ENCODE measurements at places on chromosomes 4 and X. TPM values are rescaled to one million over a fixed set of nuclear protein-coding genes. Genes with fewer than 3 reads are reported as not detected.

- peak; percentile 25 for DNase-seq
These were observed 189.1 kb upstream of the C1QTNF7 start for GRCh38 chr4:15238720-15239119.

GRCh38 chr4:100539706-100540105 lies 21.9 kb upstream of the EMCN start:
- no peak for DNase-seq

- no peak for DNase-seq
These were observed 238.5 kb downstream of the PRDM5 start for GRCh38 chr4:120683897-120684540.

- DNase-seq, result no peak
These were observed 179.5 kb upstream of the TBL1X start for GRCh38 chrX:9285342-9285771.

- no peak for DNase-seq
These were observed 601.8 kb upstream of the ZFP42 start for GRCh38 chr4:187393531-187394344.

DNA sequence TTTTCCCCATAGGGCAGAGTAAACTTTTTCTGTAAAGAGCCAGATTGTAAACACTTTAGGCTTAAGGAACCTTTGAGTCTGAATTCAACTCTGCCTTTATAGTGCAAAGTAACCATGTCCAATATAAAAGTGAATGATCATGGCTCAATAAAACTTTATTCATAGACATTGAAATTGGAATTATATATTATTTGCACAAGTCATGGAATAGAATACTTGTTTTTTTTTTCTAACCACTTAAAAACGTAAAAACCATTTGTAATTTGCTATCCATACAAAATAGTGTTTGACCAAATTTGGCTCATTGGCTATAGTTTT lies 54.1 kb upstream of the MYOZ2 start:
- DNase-seq, result no peak

DNA sequence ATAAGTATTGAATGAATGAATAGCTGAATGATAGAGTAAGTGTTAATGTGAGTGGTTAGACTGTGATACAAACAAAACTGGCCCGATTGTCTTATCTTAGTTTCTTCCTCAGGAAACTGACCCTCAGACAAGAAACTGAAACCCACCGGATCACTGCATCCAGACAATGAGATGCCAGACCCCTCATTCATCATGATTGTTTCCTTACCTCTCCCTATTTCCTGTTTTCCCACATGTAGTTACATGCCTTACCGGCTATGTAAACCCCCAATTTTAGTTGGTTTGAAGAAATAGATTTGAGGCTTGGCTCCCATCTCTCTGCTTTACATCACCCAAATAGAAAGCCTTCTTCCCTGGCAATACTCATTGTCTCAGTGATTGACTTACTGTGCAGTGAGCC lies 218.9 kb upstream of the PPP1R2C start:
- DNase-seq, result no peak

DNA sequence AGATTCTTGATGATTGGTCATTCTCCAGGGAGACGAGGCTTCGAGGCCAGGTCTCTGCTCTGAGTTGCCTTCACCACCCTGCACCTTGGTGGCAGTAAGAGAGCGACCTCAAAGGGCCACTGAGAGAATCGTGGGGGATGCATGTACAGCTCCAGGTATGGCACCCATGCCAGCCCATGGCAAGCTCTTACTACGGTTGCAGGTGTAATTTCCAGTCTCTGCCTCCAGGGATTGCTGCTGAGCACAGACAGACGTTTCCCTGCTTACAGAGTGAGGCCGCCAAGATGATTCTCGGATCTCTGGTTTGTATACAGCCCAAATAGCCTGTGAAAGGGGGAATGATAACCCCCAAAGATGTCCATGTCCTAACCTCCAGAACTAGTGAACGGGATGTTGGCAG lies 16.3 kb upstream of the DRD5 start:
- peak; percentile 6 for DNase-seq

- peak; percentile 39 for DNase-seq
These were observed 58.0 kb downstream of the ENPEP start for GRCh38 chr4:110533940-110534339.

GRCh38 chrX:45232139-45232538 lies 31.5 kb upstream of the DIPK2B start:
- DNase-seq, result no peak

DNA sequence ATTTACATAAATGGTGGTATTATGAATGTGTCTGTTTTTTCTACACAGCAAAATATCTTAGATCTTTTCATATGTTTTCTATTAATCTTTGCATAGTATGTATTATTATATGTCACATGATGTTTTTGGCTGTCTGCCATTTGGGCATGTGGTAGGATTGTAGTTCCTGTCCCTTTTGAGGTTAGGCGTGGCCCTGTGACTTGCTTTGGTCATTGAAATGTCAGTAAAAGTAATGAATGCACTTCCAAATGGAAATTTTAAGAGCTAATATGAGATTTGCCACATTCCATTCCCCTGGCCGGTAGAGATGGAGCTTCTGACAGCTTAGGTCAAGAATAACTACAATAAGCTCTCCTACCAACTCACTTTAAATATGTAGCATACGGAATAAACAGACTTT lies 45.1 kb downstream of the JADE3 start:
- no peak for DNase-seq

DNA sequence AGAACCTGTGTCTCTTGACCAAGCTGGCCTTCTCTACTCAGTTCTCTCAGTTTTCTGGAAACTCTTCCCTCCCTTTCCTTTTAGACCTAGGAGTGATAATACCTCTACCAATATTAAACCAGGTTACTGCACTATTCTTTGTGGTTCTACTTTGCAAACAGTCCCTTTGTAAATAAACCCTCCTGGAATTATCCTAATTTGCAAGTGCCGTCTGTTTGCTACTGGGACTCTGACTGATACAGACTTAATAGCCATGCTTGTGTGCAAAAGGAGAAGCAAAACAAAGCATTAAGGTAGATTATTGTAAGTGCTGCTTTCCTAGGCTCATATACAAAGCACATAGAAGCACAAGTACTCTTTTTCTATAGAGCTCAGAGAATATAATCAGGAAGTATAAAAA lies 507.0 kb downstream of the INPP4B start:
- no peak for DNase-seq

- DNase-seq, result peak; percentile 16
These were observed 37.0 kb upstream of the CT83 start for GRCh38 chrX:116499780-116500179.

GRCh38 chr4:14404730-14405129 lies 597.6 kb upstream of the CPEB2 start:
- DNase-seq, result no peak

GRCh38 chr4:52979821-52980590 lies 117.9 kb downstream of the RASL11B start:
- DNase-seq, result no peak

DNA sequence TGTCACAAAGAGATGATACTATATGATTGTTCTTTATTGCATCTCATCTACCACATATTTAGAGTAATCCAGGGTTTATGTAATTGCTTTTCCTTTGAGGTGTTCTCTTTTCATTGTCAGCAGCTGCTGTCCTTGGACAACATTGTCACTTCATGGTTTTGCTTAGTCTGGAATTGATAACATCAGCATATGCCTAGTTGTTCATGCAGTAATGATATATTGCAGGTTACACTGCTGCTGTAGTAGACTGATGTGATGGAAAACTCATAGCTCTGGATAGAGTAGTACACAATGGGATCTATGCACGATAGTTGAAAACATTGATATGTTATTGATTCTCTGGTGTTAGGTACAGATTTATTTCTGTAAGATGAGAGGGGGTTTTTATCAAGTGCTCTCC lies 13.7 kb downstream of the NEIL3 start:
- DNase-seq, result no peak

DNA sequence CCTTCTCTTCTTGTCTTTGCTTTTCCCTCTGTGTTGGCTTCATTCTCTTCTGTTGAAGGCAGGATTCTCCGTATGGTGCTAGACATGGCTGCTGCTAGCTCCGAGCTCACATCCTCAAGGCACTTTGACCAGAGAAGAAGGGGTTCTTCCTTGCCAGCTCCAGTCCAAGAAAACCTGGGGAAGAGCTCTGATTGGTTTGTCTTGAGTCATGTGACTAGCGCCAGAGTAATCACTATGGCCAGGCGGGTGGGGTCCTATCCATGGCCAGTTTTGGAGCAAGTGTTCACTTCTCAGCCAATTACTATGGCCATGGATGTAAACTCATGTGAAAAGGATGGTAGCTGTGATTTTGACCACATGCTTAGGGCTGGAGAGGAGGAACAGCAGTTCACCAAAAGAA lies 74.2 kb downstream of the CT47B1 start:
- no peak for DNase-seq

DNA sequence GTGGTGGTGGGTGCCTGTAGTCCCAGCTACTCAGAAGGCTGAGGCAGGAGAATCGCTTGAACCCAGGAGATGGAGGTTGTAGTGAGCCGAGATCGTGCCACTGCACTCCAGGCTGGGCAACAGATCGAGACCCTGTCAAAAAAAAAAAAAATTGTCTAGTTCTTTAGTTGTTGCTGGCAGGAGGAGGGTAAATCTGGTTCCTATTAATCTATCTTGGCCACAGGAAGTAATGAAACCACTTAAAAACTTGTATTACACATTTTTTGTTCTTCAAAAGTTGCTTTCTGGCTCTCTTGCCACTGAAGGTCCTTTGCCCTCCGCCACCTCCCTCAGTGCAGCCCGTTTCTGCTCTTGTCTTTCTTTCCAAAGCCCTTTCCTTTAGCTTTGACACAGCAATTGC lies 102.9 kb upstream of the ARSJ start:
- no peak for DNase-seq

- no peak for DNase-seq
These were observed 19.4 kb downstream of the LGI2 start for GRCh38 chr4:25011135-25011866.

- DNase-seq, result no peak
These were observed 328.4 kb upstream of the SPANXN1 start for GRCh38 chrX:144918936-144919335.

GRCh38 chr4:25943312-25943711 lies 29.3 kb downstream of the SMIM20 start:
- DNase-seq, result no peak

DNA sequence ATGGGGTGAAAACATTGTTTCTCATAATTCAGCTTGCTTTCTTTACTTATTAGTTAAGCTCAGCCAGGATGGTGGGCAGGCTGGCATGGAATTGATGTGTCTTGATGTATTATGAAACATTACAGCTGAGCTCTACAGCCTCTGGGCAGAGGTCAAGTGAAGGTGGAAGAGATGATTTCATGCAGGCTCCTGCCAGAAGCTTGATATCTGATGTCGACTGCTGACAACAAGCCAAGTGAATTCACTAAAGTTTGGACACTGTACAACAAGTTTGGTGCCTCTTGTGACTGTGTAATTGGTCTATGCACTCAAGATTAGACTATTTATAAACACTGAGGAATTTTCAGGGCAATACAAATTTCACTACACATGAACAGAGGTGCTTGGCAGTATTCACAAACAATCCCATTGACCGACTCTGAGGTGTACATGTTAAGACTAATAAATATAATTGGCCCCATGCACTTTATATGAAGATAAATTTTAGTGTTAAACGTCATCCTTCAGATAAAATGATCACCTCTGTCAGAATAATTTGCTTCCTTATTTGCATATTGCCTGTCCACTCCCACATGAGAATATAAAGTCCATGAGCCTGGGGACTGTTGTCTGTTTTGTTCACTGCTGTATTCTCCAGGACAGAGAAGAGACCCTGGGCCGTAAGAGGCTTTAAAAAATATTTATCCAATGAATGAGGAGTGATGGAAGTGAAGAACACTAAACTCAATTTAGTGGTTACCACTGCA lies 612.2 kb downstream of the IQCM start:
- no peak for DNase-seq

DNA sequence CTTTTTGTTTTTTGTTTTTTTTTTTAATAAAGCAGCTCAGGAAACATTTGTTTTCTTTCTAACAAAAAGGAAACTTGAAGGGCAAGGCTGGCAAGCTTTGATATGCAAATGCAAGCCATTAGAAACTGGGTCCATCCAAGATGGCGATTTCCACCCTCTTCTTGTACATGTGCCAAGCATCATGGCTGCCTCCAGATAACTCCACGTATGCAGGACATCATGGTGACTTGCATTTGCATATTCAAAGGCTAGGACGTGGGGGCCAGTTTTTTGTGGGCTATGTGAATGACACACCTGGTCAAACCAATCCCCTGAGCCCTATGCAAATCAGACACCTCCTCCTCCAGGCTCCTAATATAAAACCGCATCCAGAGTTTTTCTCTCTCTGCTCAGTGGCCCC lies 692.6 kb downstream of the FAM133A start:
- DNase-seq, result no peak

DNA sequence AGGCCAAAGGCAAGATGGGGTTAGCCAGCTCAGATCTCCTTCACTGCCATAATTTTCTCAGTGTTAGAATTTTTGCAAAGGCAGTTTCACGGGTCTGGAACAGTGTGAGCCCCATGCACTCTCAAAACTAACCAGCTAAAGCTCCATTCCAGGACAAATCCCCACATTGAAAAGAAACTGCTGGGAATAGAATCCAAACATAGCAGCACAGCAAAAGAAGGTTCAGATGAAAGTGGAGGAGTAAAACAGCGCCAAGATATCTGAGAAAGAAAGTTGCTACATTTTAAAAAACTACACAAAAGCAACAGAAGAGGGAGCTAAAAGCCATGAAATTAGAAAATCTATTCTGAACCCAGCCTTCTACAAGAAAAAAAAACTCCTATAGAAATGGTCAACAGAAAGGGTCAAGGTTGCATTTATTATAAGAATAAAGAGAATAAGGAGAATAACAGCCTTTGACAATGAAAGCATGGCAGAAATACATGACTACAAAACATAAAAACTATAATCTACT lies 39.6 kb upstream of the SLC7A3 start:
- peak; percentile 13 for DNase-seq

- DNase-seq, result peak; percentile 20
These were observed 41.1 kb downstream of the RFC1 start for GRCh38 chr4:39324897-39325613.

- no peak for DNase-seq
These were observed 27.7 kb downstream of the YIPF7 start for GRCh38 chr4:44623676-44624075.

GRCh38 chr4:83010522-83011318 lies at the start of gene LIN54:
Gene LIN54 (minus strand): TSS chr4:83010823. CDS start chr4:82984844, 25,979 bp downstream.
- peak; percentile 75 for DNase-seq

GRCh38 chr4:160563552-160564282 lies 1460.8 kb downstream of the RAPGEF2 start:
- no peak for DNase-seq

GRCh38 chrX:13078739-13079444 lies 34.5 kb upstream of the FAM9C start:
- no peak for DNase-seq

SLC16A2 gene
- 19.2 TPM for polyA plus RNA-seq

NR0B1 gene
- polyA plus RNA-seq, result 19.5 TPM

REELD1 gene
- polyA plus RNA-seq, result not detected

PTCHD1 gene
- not detected for polyA plus RNA-seq

EDNRA gene
- 0.16 TPM for polyA plus RNA-seq

ZAR1 gene
- not detected for polyA plus RNA-seq

RAB40A gene
- 0.08 TPM for polyA plus RNA-seq

XIAP gene
- polyA plus RNA-seq, result 39.3 TPM

NPY1R gene
- 0.14 TPM for polyA plus RNA-seq

ETDB gene
- polyA plus RNA-seq, result not detected

PDLIM3 gene
- polyA plus RNA-seq, result 0.18 TPM

SLC9B1 gene
- polyA plus RNA-seq, result 0.21 TPM

ERAS gene
- not detected for polyA plus RNA-seq

LUZP4 gene
- polyA plus RNA-seq, result not detected

SH3D19 gene
- polyA plus RNA-seq, result 16.2 TPM

TTC29 gene
- polyA plus RNA-seq, result not detected

All from A549 (cell line).